ENCODE measurements at places on chromosomes 7 and 10. TPM values are rescaled to one million over a fixed set of nuclear protein-coding genes. Genes with fewer than 3 reads are reported as not detected.

CNNM1 gene
- 1.4 TPM for total RNA-seq

MSS51 gene
- total RNA-seq = 0.70 TPM

DDX21 gene
- 43.3 TPM for total RNA-seq

SH2D4B gene
- not detected for total RNA-seq

VKORC1L1 gene
- total RNA-seq = 6.0 TPM

DNA sequence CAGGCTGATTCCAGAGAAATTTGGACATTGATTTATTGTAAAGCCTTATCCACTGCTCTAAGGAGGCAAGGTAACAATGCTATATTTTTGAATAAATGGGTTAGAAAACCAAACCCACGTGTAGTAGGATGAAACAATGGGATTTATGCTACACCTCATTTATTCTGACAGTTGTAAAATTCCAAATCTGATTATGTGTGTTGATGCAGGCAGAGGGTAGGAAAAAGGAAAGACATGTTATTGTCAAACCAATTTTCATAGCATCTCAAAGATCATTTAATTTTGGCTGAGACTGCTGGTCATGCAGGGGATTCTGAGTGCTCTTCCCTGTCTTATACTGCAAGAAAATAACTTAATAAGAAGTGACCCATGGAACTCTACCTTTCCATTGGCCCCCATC, 1219.9 kb upstream of the SORCS1 start:
- no peak for DNase-seq

DNA sequence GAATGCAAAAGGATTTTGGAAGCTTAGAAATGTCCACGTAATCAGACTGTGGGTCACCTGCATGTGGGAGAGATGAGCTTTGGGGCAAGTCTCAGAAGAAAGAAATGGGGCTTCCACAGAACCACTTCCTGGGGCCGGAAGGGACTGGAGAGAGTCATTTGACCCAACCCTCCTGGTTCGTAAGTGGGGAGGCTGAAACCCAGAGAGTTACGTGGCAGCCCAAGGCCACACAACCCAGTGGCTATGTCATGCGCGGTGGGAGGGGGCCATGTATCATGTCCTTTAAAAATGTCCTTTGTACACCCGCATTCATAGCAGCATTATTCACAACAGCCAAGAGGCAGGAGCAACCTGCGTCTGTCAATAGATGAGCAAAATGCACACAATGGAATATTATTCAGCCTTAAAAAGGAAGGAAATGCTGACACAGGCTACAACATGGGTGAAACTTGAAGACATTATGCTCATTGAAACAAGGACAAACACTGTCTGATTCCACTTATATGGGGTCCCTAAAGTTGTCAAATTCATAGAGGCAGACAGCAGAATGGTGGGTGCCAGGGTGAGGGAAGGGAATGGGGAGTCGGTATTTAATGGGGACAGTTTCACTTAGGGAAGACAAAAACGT, 15.1 kb downstream of the CAMK2B start:
- no peak for DNase-seq

DNA sequence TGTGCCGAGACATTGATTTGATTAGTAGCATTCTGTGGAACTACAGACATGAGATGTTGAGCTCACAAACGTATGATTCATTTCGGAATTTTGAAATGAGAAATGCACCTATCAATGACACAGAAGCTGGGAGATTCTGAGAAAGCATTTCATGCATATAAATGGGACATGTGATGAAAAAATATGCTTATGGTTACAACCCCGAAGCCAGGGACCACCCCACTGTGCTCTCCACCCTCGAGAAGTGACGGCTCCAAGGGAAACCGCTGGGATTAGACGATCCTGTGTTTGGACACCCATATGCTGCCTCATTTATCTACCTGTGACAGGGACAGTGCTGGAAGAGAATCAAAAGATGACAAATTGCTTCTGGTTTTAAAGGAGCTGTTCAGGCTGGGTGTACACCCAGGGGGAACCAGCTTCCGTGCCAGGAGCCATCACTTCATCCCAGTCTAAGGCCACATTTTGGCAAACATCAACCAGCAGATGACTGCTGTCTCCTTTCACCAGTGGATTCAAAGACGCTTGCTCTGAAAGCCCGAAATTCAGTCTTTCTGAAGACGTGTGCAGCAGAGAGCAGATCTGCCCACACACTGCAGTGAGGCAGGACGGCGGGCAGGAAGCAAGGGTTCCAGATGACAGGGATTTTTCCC, 109.9 kb downstream of the ATXN7L1 start:
- DNase-seq = no peak

DNA sequence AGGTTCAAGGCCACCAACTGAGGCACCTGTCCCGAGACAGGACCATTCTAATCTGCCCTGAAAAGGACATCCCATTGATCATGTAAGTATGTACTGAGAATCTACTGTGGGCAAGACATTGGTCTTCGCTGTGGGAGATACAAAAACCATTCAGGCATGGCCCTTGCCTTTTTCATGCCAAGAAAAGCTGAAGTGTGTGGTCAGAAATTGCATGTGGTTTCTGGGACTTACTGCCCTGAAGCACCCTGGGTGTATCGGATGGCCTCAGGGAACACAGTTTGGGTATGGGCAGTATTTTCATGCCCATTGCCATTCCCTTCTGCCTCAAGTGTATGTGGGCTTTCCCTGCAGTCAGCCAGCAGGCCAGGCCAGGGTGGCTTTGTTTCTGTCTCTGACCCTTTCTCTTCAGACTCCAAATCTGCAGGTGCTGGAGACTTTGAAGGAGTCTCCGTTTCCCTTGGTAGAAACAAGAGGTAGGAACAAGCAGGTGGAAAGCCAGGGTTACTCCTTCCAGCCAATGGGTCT, 285.7 kb downstream of the ZEB1 start:
- DNase-seq = no peak

DNA sequence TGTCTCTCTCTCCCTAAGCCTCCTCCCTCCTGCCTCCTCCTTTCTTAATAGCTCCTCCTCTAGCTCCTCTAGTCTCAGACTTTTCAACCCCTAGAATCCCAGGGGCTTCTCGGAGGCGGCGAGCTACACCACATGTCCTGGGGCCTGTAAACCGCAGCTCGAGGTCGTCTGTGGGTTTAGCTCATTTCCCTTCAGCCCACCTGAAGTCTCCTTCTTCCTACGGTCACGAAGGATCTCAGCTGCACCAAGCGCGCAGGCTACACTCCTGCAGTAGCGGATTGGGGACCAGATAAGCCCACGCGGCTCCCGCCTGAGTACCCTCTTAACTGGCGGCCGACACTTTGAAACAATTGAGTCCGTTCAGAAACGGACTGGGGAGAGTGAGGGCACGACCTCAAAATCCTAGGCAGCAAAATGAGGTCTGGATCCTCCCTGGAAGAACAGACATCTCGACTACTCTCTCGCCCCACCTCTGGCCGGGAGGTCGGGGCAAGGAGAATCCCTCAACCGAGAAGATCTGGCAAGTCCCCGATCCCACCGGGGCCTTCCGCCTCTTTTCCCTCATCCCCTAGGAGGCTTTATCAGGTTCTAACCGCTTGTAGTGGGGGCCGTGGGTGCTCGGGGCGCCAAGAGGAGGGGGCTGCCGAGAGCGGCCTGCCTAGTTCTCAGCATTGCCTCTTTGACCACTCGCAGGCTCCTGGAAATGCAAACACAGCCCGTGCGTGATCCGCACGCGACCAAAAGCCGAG, 1.3 kb upstream of the SORCS3 start:
- DNase-seq = no peak

DNA sequence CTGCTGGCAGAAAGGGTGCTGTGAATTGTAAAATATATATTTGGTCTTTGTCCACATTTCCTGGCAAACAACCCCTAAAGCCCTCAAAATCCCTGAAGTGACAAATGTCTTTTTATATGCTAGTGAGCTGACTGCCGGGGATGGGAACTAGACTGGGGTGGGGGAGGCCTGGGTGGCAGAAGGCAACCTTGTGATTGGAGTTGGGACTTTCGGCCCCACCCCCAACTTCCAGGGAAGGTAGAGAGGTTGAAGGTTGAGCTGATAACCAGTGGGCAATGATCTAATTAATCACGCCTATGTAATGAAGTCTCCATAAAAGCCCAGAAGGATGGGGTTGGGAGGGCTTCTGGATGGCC, 2.7 kb downstream of the EPHA1 start:
- DNase-seq = no peak

DNA sequence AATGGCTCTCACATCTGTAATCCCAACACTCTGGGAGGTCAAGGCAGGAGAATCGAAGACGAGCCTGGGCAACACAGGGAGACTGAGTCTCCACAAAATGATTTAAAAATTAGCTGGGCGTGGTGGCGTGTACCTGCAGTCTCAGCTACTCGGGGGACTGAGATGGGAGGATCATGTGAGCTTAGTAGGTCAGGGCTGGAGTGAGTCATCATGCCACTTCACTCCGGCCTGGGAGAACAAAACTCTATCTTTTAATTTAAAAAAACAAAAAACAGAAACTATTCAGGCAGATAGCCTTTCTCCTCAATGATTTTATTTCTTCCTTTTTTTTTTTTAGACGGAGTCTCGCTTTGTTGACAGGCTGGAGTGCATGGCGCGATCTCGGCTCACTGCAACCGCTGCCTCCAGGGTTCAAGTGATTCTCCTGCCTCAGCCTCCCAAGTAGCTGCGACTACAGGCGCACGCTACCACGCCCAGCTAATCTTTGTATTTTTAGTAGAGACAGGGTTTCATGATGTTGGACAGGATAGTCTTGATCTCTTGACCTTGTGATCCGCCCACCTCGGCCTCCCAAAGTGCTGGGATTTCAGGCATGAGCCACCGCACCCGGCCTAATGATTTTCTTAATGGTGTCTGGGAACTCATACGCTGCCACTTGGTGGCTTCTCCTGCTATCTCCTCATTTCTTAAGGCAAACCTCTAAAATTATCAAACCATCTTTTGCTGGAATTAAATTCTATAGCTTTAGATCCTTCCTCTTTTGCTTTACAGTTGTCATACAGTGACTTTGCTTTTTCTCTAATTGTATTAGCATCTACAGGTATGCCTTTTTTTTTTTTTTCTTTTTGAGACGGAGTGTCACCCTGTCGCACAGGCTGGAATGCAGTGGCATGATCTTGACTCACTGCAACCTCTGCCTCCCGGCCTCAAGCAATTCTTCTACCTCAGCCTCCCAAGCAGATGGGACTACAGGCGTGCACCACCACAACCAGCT, 22.9 kb downstream of the SRPK2 start:
- DNase-seq = no peak

DNA sequence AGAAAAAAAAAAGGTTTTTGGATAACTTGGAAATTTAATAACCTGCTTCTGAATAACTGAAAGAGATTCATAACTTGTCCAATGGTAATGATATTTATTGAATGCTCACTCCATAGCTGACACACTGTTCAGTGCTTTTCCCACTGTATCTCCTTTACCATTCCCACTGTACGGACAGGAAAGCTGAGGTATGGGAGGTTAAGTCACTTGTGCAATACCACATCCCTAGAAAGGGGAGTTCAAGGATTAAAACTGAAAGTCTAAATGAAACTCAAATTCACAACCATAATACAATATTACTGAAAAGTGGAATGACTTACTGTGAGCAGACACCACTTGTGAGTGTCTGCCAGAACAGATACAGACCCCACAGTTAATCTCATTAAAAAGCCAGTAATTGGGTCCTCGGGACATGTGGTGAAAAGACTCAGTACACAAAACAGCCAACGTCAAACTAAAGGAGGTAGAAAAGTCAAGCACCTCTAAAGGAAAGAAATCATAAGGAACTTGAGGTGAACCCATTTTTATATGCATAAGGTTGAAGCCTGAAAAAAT, 13.8 kb upstream of the RHOBTB1 start:
- no peak for DNase-seq

- no peak for DNase-seq
Observed at GRCh38 chr7:27435461-27435860, 192.9 kb downstream of the EVX1 start.

GRCh38 chr7:80542398-80542797, 30.5 kb upstream of the GNAT3 start:
- no peak for DNase-seq

DNA sequence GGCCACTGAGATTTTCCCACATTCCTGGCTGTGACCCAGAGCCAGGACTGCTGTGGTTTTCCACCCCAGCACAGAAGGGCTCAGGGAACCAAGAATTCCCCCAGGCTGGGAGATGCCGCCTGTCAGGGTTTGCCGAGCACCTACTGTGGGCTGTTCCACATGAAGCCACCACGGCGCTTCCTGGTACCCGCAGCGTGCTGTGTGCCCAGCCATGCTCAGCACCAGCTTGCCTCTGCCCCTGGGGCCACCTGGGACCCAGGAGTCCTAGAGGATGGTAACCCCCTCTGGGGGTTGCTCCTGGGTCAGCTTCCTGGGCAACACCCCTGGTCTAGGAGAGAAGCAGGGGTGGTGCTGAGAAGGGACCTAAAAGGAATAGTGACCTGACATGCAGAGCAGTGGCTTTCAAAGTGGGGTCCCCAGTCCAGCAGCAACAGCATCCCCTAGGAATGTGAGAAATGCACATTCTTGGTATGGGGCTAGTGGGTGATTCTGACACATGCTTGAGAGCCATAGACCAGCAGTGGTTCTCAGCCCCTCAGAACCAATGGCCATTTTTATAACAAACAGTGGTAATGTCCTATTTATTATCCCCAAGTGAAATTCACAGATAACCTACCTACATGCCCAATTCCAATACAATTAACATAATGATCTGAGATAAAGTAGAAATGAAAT, 53.4 kb downstream of the TSPAN15 start:
- no peak for DNase-seq

DNA sequence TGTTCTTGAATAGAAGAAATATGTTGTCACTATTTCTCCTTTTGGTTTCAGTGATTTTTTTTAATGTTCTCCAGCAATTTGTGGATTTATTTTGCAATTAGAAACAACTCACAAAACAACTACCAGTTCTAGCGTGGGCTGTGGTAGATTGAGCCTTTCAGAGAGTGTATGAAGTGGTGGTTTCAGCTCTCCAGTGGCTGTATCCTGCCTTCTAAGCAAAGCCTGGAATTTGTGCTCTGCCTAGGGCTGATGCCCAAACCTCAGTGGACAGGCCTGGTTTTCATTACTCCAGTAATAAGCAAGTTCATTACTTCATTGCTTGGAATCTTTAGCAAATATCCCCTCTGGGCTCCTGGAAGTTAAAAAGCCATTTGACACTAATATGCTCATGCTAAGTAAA, 35.9 kb downstream of the APBB1IP start:
- no peak for DNase-seq

DNA sequence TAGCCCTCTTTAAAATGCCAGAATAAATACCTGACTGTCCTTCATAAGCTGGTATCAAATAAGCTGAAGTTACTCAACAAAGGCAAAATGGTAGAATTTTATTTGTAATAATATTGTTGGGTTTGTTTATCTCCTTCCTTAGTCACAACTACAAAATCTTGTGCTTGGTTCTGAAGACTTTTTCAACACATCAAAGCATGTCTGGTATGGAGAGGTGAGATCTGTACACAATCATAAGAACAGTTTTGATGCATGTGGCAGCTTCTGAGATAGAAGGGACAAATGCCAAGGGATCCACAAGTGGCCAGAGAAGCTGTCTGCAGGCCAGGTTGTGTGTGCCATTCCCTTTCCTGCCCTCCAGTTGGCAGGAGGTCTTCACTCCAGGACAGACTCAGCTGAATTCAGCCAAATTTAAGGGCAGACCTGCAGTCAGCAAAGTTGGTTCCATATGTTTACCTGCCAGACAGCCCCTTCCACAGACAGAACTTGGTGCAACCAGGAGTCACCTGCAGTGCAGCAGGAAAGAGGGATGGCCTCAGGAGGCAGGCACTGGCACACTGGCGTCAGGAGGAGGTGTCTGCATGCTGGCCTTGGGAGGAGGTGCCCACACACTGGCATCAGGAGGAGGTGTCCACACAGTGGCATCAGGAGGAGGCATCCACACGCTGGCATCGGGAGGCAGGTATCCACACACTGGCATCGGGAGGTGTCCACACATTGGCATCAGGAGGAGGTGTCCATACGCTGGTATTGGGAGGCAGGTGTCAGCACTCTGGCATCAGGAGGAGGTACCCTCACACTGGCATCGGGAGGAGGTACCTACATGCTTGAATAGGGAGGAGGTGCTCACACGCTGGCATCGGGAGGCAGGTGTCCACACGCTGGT, 93.1 kb upstream of the IKZF1 start:
- DNase-seq = no peak
